ENCODE measurements at places on chromosomes 5 and 9.

- DNase-seq, result no peak
Measured at GRCh38 chr9:365436-365835, 150.8 kb downstream of the DOCK8 start.

GRCh38 chr5:61701877-61702602, 370.0 kb downstream of the ZSWIM6 start:
- DNase-seq, result no peak

- no peak for DNase-seq
Measured at GRCh38 chr5:164191240-164191639, 685.8 kb downstream of the MAT2B start.

GRCh38 chr9:92964607-92965060, 17.3 kb downstream of the FGD3 start:
- DNase-seq, result no peak

GRCh38 chr5:58491216-58491892, at the start of gene GAPT:
Gene GAPT (plus strand): TSS chr5:58491435. CDS start chr5:58494537, 3,102 bp downstream.
- no peak for DNase-seq

DNA sequence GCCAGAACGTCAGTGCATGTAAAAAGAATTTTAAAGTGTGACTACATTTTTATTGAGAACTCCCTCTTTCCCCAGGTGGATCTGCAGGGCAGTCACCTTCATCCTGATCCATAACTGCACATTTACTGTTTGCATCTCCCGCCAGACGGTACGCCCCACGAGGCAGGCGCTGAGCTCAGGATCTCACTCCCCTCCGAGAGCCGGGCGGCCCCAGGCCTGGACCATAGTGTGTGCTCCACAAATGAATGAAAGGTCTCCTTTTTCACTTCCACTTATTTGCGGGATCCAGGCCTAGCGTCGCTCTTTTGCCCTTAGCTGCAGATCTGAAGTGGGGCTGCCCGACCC, 378 bp downstream of the DROSHA start:
- DNase-seq, result no peak

DNA sequence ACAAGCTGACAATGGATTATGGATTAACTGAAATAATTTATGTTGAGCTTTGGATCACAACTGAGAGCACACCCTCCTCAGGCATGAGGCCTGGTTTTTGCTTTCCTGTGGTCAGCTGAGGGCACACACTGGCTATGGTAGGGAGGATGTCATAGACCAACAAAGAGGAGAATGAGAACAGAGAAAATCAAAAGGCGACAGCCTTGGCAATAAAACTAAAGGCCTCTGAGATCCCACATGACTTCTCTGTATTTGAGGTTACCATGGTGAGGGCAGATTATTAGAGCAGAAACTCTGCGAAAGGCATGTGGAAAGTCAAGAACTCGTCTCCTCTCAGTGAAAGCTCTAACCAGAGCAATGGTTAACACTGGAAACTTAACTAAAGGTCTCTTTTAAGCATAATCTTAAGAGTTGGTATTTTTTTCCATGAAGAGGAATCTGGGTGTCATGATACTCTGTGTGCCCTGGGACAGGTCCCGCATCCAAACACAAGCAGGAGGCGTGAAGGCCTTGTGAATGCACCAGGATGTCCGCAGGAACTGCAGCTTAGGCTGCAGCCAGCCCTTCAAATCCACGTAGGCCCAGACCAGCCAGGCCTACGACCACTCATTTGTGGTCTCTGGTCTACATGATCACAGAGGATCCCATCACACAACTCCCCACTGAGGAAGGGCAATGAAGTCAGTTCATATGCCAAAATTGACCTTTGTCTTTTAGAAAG, 12.4 kb upstream of the MEIKIN start:
- DNase-seq, result no peak

- no peak for DNase-seq
Measured at GRCh38 chr9:135608294-135608998, 30.9 kb downstream of the GLT6D1 start.

DNA sequence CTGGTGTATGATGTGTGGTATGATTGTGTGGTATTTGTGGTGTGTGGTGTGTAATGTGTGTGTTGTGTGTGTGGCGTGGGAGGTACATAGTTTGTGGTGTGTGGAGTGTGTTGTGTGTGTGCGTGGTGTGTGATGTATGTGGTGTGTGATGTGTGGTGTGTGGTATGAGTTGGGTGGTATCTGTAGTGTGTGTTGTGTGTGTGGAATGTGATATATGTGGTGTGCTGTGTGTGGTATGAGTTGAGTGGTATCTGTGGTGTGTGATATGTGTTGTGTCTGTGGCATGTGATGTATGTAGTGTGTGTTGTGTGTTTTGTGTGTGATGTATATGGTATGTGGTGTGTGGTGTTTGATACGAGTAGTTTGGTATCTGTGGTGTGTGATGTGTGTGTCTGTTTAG, 272.5 kb upstream of the IRX1 start:
- no peak for DNase-seq
